Endothelial cell of umbilical vein (primary cell): ENCODE measurements at places on chromosomes 3 and 15. TPM values are rescaled to one million over a fixed set of nuclear protein-coding genes. Genes with fewer than 3 reads are reported as not detected.

PLIN1 gene
- 0.12 TPM in 1 of 2 replicates, not detected in the other for total RNA-seq

ANKRD34C gene
- not detected in 2 replicates for total RNA-seq

C2CD4A gene
- total RNA-seq: 0.46 and 1.1 TPM in 2 replicates

RASGRF1 gene
- not detected in 2 replicates for total RNA-seq

DNA sequence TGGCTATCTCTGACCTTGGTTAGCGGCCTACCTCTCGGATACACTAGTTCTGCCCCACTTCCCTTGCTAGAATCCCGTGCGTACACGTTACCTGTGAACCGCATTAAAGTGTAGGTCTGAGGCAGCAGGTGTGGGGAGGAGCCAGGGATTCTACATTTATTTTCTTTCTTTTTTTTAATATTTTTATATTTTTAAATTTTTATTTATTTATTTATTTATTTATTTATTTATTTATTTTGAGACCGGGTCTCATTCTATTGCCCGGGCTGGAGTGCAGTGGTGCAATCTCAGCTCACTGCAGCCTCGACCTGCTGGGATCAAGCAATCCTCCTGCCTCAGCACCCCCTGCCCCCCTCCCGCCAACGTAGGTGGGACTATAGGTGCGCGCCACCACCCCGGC is 60.9 kb upstream of the NR2E3 start:
- DNase-seq: no peak

GRCh38 chr3:28612232-28612631 is 263.6 kb upstream of the AZI2 start:
- DNase-seq: no peak

DNA sequence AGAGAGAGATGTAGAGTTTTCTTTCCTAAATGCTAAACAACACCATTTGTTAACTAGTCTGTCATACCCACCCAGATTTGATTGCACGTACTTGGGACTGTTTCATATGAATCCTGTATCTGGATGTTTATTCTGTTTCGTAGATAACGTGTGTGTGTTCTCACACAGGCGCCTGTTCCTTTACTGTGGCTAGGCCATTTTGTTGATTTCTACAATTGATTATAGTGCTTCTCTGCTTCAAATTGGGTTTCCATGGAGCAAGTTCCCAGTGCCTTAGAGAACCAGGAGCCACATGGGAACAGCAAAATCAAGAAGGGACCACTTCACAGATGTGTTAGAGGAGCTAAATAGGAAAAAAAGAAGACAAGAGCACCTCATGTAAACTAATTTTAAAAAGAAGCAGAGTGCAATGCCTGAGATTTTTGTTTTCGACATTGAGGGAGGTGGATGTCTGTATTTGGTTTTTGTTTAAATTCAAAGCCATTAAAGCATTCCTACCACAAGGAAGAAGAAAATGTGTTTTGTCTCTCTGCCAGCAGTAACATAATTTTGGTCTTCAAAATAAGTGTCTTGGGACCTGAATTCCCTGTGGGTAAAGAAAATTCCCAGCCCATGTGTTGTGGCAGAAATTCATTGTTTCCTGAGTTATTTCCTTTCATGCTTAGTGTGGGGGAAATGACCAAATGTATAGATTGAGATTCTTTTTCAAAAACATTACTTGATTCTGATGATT is 424.0 kb upstream of the C2CD4B start:
- DNase-seq: peak; percentile 36

GRCh38 chr3:186400662-186401061 is 38.6 kb upstream of the DGKG start:
- DNase-seq: no peak

GRCh38 chr3:71564361-71564760 is 19.2 kb downstream of the FOXP1 start:
- DNase-seq: no peak
